ENCODE measurements at places on chromosomes 2 and 18.

- no peak for DNase-seq
These were observed 37.6 kb downstream of the CCBE1 start for GRCh38 chr18:59659508-59660170.

- DNase-seq, result no peak
These were observed 14.4 kb upstream of the PTMA start for GRCh38 chr2:231693956-231694355.

- no peak for DNase-seq
These were observed 66.4 kb downstream of the SH3RF3 start for GRCh38 chr2:109195193-109196045.

DNA sequence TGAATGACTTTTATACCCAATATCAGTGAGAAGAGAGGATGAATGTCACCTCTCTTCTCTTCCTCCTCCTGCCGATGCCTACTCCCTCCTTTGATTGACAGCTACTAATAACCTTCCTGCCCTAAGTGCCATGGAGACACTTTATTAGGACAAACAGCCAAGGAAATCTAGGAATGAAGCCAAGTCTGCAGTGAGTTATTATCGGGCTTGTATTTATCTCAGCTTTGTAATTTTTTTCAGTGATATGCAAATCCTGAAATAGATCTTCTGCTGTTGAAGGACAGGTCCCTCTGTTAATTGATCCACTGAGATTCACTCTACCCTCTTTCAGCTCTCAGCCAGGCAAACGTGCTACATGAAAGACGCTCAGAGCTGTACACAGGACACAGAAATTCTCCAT lies 686.7 kb downstream of the TMEM182 start:
- no peak for DNase-seq

GRCh38 chr2:107542314-107542740 lies 284.4 kb upstream of the RGPD4 start:
- DNase-seq, result no peak

- DNase-seq, result no peak
These were observed 250.5 kb upstream of the ATP5MC3 start for GRCh38 chr2:175432021-175432420.

DNA sequence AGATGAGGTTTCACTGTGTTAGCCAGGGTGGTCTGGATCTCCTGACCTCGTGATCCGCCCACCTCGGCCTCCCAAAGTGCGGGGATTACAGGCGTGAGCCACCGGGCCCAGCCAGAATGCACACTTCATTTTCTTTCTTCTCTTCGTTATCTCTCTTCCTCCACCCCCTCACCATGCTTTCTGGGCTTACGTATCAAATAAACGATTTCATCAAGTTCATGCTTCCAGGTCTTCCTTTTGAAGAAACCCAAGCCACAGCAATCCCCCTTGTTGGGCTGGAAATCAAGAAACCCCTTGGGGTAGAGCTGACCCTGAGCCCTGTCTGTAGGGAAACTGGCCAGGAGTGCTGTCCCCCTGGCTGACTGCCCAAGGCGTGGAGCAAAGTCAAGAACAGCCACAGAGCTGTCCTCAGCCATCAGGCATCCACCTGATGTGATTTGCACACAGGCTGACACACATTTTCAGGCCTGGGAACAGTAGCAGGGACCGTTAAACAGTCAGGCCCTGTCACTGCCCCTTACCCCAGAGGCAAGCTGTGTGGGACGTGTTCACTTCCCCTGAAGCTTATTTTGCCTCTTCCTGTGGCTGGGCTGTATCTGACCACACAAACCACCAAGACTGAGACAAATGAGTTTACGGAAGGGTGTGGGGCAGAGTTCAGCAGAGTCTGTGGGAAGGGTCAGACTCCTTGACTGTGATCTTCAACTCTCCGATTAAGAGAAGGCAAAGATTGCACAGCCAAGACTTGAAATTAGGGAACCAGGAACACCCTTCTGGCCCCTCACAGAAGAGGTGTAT lies 15.1 kb upstream of the NMUR1 start:
- DNase-seq, result peak; percentile 88

DNA sequence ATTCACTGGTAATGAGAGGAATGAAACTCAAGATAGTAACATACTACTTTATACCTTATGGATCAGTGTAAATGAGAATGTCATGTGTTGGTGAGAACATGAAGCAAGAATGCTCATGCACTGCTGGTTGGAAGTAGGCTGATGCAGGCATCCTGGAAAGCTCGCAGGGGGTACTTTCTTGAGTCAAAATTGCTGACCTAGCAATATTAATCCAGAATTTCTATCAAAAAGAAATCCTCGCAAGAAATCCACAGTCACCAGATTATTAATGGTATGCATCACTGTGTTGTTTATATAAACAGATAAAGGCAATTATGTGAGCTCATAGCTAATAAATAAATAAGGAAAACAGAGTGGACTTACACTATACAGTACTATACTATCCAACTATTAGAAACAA lies 713.7 kb upstream of the PKDCC start:
- DNase-seq, result no peak

DNA sequence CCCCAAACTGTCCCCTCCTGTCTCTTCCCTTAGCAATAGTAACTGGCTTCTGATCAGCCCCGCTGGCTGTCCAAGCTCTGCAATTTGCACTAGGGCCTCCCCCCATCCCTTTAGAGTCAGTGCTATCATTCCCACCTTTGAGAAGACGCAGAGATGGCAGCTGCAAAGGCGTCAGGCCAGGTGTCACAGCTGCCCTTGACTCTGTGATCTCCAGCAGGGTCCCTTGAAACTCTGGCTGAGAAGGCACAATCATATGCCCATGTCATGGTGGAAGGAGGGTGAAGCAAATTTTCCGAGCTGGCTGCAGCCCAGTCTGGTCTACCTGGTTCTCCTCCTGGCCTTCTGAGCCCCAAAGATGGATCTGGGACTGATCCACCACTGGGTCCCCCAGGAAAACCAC lies 49.2 kb upstream of the TEX51 start:
- no peak for DNase-seq

DNA sequence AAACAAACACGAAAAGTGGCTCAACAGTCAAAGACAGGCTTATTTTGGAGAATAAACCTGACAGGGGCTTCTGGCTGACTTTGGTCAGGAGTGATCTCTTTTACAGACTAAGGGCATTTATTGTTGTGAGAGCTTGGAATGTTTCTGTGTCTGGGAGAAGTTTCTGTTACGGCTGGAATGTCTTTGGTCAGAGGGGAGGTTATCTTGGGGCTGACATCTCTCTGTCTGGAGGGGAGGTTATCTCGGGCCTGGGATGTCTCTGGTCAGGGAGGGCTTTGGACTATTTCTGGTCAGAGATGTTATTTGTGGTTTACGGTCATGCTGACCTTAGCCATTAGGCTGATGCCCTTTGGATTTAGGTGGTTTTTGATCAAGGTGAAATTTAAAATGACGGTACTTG lies 345.5 kb upstream of the FSIP2 start:
- no peak for DNase-seq

GRCh38 chr2:177716484-177716883 lies 323.9 kb downstream of the AGPS start:
- no peak for DNase-seq

DNA sequence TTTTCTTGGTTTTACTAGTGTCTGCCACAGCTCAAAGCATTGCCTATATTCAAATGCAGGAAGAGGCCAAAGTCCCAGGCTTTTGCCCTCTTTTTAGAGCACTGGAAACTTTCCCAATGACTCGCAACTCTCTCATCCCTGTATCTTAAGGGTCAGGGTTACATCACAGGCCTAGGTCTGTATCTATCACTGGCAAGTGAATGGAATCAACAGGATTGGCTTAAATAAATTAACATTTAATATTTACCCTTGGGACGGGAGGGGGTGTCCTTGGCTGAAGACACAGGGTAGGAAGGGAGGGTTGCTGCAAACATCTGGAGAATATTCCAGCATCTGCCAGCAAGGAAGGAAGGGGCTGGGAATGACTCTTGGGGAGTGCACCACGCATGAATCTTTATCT lies 242.6 kb downstream of the SLC4A3 start:
- DNase-seq, result no peak

DNA sequence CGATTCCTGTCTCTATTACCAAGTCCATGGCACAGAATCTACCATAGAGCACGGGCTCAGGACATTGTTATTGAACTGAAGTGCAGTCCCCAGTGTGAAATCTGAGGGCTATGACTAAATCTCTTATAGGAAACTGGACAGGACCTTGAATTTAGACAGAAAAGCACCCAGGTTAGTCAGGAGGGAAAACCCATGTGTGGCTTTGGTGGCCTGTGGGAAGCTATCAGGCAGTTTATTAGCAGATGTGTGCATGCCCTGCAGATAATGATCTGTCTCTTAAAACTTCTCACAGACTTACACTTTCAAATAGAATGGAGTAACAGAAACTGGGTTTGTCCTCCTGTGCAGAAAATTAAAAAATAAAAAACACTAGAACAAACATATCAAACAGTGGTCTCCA lies 610.0 kb upstream of the RAB6C start:
- DNase-seq, result peak; percentile 56

GRCh38 chr2:154466226-154466625 lies 232.3 kb upstream of the KCNJ3 start:
- no peak for DNase-seq

DNA sequence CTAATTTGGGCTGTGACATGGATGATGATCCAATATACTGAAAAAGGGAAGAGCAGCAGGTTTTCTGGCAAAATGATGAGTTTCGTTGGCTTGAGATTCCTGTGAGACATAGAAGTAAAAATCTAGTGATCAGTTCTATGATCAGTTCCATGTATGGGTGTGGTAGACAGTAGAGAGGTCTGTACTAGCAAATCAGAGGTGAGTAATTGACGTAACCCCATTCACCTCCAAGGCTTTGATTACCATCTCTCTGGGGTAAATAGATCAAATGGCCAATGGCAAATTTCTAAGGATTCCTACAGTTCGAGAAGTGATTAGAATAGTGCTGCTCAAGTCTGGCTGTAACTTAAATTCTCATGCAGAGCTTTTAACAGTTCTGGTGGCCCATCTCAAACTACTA lies 6.4 kb downstream of the ITGA4 start:
- DNase-seq, result no peak

- no peak for DNase-seq
These were observed 54.0 kb downstream of the ST6GAL2 start for GRCh38 chr2:106831816-106832569.

DNA sequence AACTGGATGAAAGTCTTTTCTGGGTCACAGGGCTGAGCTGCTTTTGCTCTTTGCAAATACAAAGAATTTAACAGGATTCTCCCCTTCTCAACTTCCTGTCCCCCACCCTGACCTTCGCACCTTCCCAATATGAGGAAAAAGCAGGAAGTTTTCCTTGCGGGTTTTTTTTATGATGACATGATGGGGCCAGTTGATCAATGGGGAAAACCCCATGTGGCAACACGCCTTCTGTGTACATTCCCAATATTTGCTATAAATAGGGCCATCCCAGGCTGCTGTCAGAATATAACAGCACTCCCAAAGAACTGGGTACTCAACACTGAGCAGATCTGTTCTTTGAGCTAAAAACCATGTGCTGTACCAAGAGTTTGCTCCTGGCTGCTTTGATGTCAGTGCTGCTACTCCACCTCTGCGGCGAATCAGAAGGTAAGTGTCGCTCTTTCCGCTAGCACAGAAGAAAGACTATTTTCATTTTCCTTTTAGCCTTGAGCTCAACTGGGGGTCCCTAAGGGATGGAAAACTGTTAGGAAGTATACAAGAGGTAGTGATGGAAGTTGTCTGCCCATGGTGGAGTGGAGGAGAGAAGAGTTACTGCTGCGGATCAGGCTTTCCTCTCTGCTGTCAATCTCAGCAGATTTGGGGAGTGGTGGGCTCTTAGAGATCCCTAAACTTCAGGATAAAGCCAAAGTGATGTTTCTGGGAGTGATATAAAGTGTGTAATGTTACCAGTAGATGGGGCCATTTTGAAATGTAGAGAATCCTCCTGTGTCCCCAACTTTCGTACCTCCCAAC lies at the start of gene CCL20:
Gene CCL20 (plus strand): TSS at position 281 of the 792 bp plus-strand sequence. CDS start 70 bp downstream, at position 351.
- DNase-seq, result no peak

- DNase-seq, result no peak
These were observed 766.9 kb downstream of the TDRD15 start for GRCh38 chr2:21890716-21891115.

Measured in GM13976 (cell line).